SK-N-SH treated with all-trans-retinoic acid at 6 μM for 48 hours (cell line): ENCODE measurements at places on chromosomes 7 and 10.
A peak's percentile ranks its signal among the peaks of the same experiment; 100 is the strongest.

- ATAC-seq: peak; percentile 65
These were observed at the start of gene VIM for GRCh38 chr10:17228091-17229015. Gene VIM, plus strand, starts transcription at chr10:17228241. Its CDS starts 1,182 bp downstream, at chr10:17229423.

- ATAC-seq: no peak
These were observed 22.9 kb downstream of the PDGFA start for GRCh38 chr7:496528-497295.

DNA sequence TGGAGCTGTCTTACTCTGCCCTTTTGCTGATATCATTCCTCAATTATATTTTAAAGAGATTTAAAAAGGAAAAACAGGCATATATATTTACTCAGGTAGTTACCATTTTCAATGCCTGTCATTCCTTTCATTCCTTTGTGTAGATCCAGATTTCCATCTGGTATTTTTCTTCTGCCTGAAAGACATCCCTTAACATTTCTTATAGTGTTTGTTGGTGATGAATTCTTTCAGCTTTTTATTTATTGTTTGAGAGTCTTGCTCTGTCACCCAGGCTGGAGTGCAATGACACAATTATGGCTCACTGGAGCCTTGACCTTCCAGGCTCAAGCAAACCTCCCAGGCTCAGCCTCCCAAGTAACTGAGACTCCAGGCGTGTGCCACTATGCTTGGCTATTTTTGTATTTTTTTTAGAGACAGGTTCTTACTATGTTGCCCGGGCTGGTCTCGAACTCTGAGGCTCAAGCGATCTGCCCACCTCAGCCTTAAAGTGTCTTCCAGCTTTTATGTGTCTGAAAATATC lies 5.6 kb upstream of the POM121 start:
- peak; percentile 15; the same call in 1 of the 3 replicates for ATAC-seq

DNA sequence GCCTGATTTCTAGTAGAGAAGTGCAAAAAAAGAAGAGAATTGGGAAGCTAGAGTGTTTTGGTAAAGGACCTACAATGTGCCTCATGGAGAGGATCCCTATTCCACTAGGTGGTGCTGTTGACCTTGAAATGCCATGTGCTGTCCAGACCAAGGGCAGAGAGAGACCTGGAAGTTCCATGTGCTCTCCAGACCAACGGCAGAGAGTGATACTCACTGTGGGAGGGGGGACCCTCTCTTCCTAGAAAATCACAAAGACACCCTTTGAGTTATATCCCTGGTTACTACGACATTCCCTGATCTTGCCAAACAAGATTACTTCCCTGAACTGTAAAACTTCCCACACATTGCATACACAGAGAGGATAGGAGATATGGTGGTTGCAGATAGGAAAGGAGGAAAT lies 212.7 kb upstream of the ZNF804B start:
- ATAC-seq: no peak

DNA sequence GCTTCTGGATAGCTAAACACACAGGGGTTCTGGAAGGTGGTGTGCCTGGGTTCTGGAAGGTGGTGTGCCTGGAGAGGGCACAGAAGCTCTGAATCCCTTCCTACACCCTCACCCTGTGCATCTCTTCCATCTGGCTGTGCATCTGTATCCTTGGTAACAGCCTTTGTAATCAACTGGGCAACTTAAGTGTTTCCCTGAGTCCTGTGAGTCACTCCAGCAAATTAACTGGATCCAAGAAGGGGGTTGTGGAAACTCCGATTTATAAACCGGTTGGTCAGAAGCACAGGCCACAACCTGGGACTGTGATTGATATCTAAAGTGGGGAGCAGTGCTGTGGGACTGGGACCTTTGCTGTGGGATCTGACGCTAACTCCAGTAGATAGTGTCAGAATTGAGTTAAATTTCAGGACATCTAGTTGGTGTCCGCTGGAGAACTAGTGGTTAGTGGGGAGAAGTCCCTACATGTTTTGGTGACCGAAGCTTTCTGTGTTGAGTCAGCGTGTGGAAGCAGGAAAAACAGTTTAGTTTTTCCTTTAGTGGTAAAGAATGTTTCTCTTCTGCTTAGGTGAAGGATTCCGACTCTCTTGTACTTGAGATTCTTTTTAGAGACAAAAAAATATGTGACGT lies 228.1 kb downstream of the BMPER start:
- ATAC-seq: peak; percentile 89

GRCh38 chr7:103867874-103868273 lies 121.6 kb downstream of the RELN start:
- no peak for ATAC-seq

- ATAC-seq: no peak
These were observed 433.6 kb downstream of the ACTR3B start for GRCh38 chr7:153193144-153193595.

DNA sequence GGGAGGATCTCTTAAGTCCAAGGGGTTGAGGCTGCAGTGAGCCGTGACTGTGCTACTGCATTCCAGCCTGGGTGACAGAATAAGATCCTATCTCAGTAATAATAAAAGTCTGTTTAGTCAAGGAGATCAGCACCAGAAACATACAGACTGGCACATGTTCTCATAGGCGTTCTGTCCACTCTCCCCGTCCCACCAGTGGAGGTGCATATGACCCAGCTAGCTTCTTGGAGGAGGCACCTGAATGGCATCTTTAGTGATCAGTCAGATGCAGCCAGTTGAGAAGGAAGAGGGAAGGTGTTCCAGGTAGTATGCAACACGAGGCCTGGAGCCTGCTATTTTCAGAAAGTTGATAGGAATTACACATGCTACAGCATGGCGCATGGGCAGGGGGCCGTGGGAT lies 45.3 kb upstream of the SVIL start:
- ATAC-seq: no peak

DNA sequence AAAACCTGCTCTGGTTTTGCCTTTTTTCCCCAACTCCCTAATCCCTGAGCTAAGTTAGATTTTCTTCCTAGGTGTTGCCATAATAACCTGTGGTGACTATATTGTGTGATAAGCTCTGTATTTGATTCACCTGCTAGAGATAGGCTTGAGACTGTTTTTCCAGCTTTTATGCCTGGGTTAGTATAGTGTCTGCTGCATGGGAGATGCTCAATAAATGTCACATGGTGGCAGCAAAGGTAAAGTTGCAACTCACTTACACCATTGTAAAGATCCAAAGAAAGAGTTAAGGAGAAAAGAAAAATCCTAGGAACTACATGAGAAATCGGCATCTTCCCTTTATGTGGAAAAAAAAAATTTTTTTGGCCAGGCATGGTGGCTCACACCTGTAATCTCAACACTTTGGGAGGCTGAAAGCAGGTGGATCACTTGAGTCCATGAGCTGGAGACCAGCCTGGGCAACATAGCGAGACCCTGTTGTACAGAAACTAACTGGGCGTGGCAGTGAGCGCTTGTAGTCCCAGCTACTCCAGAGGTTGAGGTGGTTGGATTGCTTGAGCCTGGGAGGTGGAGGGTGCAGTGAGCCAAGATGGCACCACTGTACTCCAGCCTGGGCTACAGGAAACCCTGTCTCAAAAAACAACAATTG lies 3.7 kb downstream of the CCNJ start:
- no peak for ATAC-seq

- no peak for ATAC-seq
These were observed 407.9 kb upstream of the NPVF start for GRCh38 chr7:25636168-25636567.

- no peak for ATAC-seq
These were observed 177.1 kb downstream of the USP6NL start for GRCh38 chr10:11434324-11434723.

- ATAC-seq: no peak
These were observed 251.6 kb upstream of the MEOX2 start for GRCh38 chr7:15938115-15938514.

DNA sequence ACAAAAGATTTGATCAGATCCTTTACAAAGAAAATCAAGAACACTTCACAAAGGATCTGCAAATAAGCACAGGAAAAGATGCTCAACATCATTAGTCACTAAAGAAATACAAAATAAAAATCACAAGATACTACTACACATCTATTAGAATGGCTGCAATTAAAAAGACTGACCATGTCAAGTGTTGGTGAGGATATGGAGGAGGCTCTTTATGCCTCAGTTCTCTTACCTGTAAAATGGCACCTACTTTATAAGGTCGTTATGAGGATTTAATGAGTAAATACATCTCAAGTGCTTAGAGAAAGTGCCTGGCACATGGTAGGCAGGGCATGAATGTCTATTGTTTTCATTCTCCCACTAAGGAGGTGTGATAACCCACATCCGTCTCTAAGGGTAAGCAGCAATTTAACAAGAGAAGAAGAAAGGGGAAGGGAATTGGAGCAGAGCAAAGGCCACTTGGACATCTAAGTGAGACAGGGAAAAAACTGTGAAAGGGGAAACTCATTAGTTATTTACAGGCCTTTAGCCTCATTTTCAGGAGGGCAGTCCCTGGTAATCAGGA lies 157.5 kb upstream of the NFE2L3 start:
- no peak for ATAC-seq

GRCh38 chr10:118793545-118793944 lies 38.8 kb upstream of the CACUL1 start:
- no peak for ATAC-seq

DNA sequence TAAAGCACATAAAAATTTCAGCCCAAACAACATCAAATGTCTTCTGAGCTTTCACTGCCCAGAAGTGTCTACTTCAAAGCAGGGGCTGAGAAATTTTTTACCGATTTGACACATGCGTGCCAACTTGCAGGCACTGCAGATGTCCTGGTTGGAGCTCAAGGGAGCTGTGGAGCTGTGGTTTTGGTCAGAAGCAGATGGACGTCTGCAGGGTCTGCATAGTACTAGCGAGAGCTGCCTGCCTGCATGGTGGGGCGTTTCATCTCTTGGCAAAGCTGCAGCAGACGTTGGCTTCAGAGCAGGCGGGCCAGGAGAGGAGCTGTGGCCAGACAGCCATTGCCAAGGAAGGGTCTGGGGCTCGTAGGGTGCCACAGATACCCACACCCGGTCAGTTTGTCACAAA lies 296.7 kb downstream of the GLRX3 start:
- ATAC-seq: no peak

DNA sequence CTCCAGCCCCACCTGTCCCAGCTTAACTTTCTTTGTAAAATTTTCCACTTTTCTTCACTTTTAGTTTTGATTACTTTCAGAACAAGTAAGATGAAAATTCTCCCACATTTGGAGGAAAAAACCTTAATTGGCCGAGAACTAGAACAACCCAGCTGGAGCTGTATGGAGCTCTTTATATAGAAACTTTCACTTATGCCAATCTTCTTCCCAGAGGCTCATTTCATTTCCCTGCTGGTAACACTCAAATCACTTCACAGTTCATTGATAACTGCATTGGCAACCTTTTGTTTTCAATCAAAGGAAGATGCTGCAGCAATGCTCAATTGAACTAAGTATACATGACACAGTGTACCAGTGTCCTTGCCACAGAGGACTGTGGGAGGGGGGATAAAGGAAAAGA lies 176.2 kb upstream of the NOBOX start:
- ATAC-seq: no peak

DNA sequence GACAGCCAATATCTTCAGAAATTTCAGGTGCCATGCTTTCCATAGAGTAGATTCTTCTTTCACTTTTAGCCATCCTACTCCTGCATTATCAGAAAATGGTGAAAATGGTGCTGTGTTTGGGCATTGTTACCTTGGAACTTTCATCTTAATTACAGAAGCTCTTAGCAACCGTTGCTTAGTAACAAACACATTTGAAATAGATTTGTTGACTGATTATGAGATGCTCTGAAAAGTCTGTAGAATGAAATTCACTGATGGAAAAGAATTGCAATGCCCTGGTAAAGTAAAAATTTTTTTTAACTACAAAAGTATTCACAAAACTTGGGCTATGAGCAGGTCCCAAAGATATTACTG lies 249.3 kb upstream of the NEBL start:
- ATAC-seq: no peak

DNA sequence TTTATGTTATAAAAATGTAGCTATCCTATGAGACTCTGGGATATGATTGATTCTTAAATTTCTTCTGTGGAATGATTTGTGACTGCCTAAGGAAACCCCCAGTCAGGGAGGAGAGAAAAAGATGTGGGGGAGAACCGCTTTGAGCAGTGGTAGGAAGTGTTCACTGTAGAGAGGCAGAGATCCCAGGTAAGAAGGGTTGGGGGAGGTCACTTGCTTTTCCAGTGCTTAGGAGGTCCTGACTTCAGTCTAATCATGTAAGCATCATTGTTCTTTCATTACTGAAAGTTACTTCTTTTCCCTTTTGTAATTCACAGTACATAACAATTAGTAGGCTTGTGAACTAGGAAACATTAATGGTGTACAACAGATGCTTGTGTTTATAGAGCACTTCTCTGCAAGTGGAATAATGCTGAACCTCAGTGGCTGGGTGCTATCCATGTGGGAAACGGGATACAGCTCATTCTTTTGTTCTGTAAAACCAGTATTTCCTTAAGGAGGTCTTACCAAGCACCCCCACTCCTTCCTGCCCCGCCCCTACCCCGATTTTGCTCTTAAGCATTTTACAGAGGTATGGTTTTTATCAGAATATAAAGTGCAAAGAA lies 165.4 kb downstream of the ST7 start:
- no peak for ATAC-seq

- ATAC-seq: no peak
These were observed 133.5 kb downstream of the PTPN20 start for GRCh38 chr10:47044741-47045140.

GRCh38 chr7:50436133-50436806 lies 13.9 kb downstream of the FIGNL1 start:
- peak; percentile 50 for ATAC-seq

DNA sequence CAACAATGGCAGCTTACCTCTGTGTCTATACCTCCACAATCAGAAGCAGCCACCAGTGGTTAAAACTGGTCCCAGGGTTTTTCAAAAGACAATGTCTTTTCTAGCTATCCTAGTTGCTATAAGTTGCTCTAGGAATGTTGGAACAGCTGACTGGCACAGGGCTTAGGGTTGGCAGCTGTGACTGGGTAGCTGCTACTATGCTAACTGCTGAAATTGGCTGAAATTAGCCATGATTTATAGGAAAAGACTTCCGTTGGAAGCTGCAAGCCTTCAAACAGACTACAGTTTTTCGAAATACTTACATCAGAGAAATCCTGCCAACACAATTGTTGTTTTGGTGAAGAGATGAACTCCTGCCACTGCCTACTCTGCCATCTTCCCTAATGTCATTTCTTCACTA lies 102.3 kb downstream of the MKX start:
- ATAC-seq: no peak

- no peak for ATAC-seq
These were observed 53.3 kb downstream of the P4HA1 start for GRCh38 chr10:73043319-73043718.
